ENCODE measurements at places on chromosomes 5 and 9. TPM values are rescaled to one million over a fixed set of nuclear protein-coding genes. Genes with fewer than 3 reads are reported as not detected.

Gene CTXN3
- total RNA-seq, result not detected

Gene DPYSL3
- 70.4 TPM for total RNA-seq

Gene TMEM252
- 0.16 TPM for total RNA-seq

Gene EDIL3
- total RNA-seq, result 42.4 TPM

Gene SLC23A1
- total RNA-seq, result 19.6 TPM

Gene CENPH
- 10.8 TPM for total RNA-seq

Gene IL3
- total RNA-seq, result 0.37 TPM

DNA sequence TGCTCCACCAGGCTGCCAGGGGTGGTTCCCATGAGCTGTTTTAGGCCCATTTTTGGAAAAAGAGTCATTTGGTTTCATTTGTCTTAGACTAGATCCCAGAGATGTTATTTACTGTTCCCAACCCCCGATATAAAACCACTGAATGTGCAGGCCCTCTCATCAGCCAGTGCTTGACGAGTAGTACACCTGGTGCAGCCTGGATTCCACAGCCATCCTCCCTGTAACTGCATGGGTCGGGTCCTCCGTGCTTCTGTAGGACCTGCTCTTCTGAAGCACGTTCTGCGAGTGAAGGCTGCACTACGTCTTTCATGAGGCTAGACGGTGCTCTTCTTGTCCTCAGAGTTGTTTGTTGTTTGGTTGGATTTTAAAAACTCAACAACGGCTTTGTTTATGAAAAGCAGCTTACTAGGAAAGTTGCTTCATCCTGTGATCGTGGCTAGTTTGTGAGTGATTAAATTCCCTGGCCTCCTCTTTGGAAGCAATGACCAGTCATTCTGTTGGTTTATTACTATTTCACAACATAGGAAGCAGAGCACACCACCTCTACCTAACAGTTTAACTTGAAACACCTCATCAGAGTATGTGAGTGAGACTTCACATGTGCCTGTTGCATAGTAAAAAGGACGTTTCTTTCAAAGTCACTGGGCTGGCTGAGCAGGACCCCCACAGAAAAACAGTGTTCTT, 135.2 kb downstream of the AOPEP start:
- H3K27ac ChIP-seq, result peak overlapping the region; percentile 77
- H3K27me3 ChIP-seq, result no peaks in the 10 kb centered on the region

DNA sequence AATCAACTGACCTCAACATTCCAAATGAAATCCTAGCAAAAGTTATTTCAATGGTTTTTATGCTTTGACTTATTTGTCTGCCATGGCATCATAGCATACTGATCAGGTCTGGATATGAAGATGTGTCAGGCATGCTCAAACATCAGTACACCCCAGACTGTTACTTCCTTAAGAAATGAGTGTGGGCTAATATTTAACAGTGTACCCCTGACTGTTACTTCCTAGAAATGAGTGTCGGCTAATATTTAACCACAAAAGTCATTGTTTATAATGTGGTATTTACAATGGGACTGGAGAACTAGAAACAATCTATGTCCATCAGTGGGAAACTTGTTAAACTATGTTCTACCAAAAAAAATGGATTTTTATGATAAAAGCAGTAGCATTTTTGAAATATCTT, 38.1 kb upstream of the HNRNPA0 start:
- H3K4me1 ChIP-seq, result peaks cover 3% of the 10 kb centered on the region
- peak; percentile 18 for DNase-seq
- no peak overlapping the region for H3K27ac ChIP-seq
- H3K36me3 ChIP-seq, result no peaks in the 10 kb centered on the region
- no peaks in the 10 kb centered on the region for H3K27me3 ChIP-seq

DNA sequence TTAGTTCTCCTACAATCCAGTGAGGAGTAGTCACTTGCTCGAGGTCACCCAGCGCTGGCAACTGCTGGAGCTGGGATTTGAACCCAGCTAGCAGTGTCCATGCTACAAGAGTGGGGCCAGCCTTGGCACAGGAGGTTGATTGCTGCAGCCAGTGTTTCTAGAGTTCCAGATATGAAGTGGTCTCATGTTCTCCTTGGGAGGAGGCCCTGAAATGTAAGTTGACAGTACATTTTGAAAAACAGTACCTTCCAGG, 802 bp downstream of the CCDC107 start:
- H3K4me3 ChIP-seq, result peak overlapping the region; percentile 50
- peaks cover 6% of the 10 kb centered on the region for H3K4me1 ChIP-seq
- no peaks in the 10 kb centered on the region for H3K27me3 ChIP-seq
- no peaks in the 10 kb centered on the region for H3K36me3 ChIP-seq
- peak; percentile 37 for DNase-seq

DNA sequence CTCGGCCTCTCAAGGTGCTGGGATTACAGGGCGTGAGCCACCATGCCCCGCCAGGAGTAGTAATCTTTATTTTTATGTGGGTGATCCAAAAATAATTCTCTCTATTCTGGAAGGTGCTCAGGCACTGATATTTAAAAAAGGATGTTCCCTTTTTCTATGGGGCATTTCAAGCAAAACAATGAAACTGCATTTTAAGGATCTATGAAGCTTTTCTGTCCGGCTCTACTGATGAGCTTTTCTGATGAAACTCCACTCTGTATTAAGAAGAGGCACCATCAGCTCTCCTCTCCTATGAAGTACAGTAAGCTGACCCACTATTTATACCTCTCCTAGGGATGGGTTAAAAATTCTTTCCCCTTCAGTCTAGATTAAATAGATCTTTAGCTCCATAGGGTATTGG, 7.4 kb downstream of the ADAM19 start:
- no peak overlapping the region for H3K27ac ChIP-seq
- H3K27me3 ChIP-seq, result no peaks in the 10 kb centered on the region
- no peak overlapping the region for H3K4me3 ChIP-seq

DNA sequence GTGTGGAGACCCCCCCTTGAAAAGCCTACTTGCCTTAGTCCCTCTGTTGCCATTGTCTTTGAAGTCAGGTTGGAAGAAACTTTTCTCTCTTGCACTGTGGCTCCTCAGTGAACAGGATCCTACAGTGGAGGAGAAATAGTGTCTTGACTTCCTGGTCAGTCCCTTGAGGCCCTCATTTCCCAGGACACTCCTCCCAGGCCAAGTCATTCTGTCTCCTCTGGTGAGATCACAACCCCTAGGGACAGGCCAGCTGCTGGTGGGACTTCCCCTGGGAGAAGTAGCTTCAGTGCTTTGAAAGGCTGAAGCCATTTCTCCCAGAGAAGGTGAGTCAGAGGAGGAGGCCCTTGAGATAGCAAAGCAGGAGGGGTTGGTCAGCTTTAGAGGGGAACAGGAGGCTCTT, 10.1 kb upstream of the GRIA1 start:
- no peaks in the 10 kb centered on the region for H3K4me1 ChIP-seq
- H3K27me3 ChIP-seq, result no peaks in the 10 kb centered on the region
- peak; percentile 13 for DNase-seq
- no peak overlapping the region for H3K27ac ChIP-seq
- H3K4me3 ChIP-seq, result no peak overlapping the region
- H3K36me3 ChIP-seq, result no peaks in the 10 kb centered on the region

DNA sequence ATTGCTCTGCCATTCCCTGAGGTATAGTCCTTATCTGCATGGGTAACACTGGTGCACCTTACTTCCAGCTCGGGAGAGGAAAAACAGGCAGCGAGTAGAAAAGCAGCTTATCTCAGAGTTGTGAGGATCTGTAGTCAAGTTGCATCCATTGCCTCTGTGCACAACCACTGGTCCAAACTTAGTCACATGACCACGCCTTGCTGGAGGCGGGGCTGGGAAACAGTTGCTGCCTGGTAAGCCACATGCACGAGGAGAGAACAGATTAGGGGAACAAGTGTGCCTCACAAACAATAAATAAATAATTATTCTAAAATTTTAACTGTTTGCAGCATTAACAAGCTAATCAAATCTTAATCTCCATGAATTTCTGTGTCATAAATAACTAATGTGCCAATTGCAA, 18.6 kb downstream of the ZNF622 start:
- H3K4me1 ChIP-seq, result no peaks in the 10 kb centered on the region
- no peak for DNase-seq
- no peak overlapping the region for H3K27ac ChIP-seq
- H3K4me3 ChIP-seq, result no peak overlapping the region

DNA sequence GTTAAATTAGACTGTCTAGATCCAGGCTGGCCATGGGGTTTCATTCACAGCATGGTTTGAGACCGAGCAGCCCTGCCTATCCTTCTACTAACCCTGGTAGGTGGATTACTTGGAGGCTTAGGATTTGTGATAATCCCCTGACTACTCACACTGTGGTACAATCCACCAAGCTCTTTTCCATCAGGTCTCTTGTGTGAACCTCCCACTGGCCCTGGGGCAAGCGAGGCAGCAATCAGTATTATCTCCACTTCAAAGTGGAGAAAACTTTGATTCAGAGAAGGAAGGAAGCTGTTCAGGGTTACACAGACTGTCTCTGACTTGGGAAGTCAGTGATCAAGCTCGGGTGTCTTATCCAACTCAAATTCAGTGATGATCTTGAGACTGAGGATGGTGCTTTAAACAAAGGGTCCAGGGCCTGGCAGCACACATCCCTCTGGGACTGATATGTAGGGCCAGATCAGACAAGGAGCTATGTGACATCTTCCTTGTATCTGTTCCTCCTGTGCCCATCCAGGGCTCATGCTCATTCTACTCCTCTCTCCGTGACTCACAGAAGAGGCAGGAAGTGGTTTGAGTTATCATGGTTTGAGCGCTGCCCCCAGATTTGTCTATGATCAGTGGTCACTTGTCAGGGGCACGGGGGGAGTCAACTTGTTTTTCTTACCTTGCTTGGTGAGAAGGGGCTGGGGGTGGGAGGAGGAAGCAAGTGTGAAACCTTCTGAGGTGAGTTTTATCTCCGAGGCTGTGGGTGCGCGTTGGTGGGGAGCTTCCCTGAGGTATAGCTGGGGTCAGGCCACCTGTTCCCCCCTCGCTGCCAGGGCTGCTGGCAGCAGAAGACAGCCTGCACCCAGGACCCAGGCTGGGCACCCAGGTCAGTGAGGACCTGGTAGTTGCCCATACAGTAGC, 48.6 kb downstream of the RGS3 start:
- H3K36me3 ChIP-seq, result no peaks in the 10 kb centered on the region
- DNase-seq, result no peak
- H3K27me3 ChIP-seq, result no peaks in the 10 kb centered on the region
- no peak overlapping the region for H3K4me3 ChIP-seq
- H3K4me1 ChIP-seq, result peaks cover 6% of the 10 kb centered on the region
- H3K27ac ChIP-seq, result no peak overlapping the region

GRCh38 chr9:122403381-122404000, 32.7 kb downstream of the PTGS1 start:
- no peaks in the 10 kb centered on the region for H3K4me1 ChIP-seq
- DNase-seq, result no peak
- H3K27ac ChIP-seq, result no peak overlapping the region
- H3K36me3 ChIP-seq, result no peaks in the 10 kb centered on the region
- no peaks in the 10 kb centered on the region for H3K27me3 ChIP-seq
- no peak overlapping the region for H3K4me3 ChIP-seq

- H3K4me3 ChIP-seq, result no peak overlapping the region
- peaks cover 98% of the 10 kb centered on the region for H3K27me3 ChIP-seq
- peaks cover 3% of the 10 kb centered on the region for H3K4me1 ChIP-seq
- no peaks in the 10 kb centered on the region for H3K36me3 ChIP-seq
These were observed 221.2 kb downstream of the MEF2C start for GRCh38 chr5:88661806-88662207.

- H3K36me3 ChIP-seq, result no peaks in the 10 kb centered on the region
- H3K27ac ChIP-seq, result no peak overlapping the region
- no peaks in the 10 kb centered on the region for H3K4me1 ChIP-seq
- no peak for DNase-seq
- no peaks in the 10 kb centered on the region for H3K27me3 ChIP-seq
- no peak overlapping the region for H3K4me3 ChIP-seq
These were observed 11.7 kb downstream of the KCNV2 start for GRCh38 chr9:2729003-2729402.

- H3K27ac ChIP-seq, result no peak overlapping the region
- no peak overlapping the region for H3K4me3 ChIP-seq
- DNase-seq, result no peak
- no peaks in the 10 kb centered on the region for H3K36me3 ChIP-seq
- no peaks in the 10 kb centered on the region for H3K27me3 ChIP-seq
These were observed 624.2 kb downstream of the KCTD16 start for GRCh38 chr5:144794922-144795321.

- H3K27me3 ChIP-seq, result no peaks in the 10 kb centered on the region
- no peaks in the 10 kb centered on the region for H3K4me1 ChIP-seq
- DNase-seq, result no peak
- H3K4me3 ChIP-seq, result no peak overlapping the region
- no peak overlapping the region for H3K27ac ChIP-seq
- H3K36me3 ChIP-seq, result no peaks in the 10 kb centered on the region
These were observed 5.2 kb upstream of the GRK6 start for GRCh38 chr5:177421062-177421798.

DNA sequence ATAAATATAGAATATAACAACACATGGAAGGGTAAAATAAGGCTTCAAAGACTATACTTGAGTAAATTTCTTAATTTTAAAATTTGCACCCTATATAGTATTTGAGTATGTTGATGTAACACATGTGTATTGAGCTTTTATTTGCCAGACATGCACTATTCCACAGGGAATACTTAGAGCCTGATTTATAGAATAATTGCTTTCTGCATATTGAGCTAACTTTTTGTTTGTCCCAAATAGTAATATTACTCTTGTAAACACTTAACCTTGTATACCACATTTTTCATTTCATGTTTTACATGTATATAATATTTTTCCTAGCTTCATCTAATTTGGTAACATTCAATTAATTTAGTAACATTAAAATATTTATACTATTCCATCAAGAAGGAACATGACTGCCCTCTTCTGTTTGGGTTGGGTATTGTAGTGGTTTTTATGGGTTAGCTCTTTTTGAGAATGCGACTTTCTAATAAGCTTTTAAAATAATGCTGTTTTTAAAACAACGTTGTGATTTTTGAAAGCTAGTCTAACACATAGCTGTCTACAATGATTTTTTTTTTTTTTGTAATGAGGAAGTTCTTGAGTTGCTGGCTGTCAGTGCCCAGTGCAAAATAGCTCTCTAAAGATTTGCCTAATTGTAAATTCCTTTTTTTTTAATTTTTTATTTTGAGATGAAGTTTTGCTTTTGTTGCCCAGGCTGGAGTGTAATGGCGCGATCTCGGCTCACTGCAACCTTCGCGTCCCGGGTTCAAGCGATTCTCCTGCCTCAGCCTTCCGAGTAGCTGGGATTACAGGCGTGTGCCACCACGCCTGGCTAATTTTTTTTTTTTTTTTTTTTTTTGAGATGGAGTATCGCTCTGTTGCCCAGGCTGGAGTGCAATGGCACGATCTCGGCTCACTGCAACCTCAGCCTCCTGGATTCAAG, 4.8 kb downstream of the SUB1 start:
- H3K4me1 ChIP-seq, result peaks cover 5% of the 10 kb centered on the region
- peaks cover 7% of the 10 kb centered on the region for H3K36me3 ChIP-seq
- DNase-seq, result peak; percentile 65
- H3K27me3 ChIP-seq, result no peaks in the 10 kb centered on the region
- no peak overlapping the region for H3K27ac ChIP-seq
- H3K4me3 ChIP-seq, result no peak overlapping the region

- H3K4me1 ChIP-seq, result no peaks in the 10 kb centered on the region
- no peaks in the 10 kb centered on the region for H3K27me3 ChIP-seq
- H3K27ac ChIP-seq, result no peak overlapping the region
These were observed 388.9 kb downstream of the HTR1A start for GRCh38 chr5:63573380-63573779.

All from hepatocyte (in vitro differentiated cells).